ENCODE measurements at places on chromosomes 4 and X.
A peak's percentile ranks its signal among the peaks of the same experiment; 100 is the strongest.

DNA sequence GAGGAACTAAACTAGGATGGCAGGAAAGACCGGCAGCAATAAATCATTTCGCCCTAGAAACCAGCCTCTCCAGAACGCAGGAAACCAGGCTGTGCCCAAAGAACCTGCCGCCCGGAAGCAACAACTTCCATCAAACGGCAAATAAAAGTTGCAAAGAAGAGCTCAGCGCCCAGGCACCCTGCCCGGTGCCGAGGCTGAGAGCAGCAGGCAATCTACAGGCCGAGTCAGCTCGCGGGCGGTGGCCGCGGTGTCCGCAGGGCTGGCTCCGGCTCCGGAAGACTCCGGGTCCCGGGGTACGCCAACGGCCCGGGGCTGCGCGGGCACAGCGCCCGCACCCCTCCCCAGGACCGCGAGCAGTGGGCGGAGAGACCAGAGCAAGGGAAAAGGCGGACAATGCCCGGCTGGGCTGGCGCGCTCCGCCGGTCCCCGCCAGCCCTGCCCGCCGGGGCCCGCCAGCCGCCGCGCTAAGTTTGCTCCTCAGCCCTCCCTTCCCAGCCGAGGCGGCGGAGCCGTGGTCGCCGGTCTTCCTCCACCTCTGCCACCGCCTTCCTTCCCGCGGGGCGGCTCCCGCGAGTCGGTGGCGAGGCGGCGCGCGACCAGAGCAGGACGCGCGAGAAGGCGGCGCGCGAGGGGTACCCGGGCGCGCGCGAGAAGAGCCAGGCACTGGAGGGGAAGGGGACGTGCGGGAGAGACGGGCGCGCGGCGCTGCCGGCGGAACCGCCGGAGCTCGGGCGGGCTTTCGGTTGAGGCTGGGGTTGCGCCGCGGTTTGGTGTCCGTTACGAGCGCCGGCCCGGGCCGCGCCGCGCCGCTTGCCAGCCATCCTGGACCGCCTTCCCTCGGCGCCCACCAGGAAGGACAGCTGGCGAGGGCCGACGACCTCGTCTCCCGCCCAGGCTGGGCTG lies 733 bp downstream of the FRYL start:
- DNase-seq = peak; percentile 43

- peak; percentile 8 for DNase-seq
These were observed 1.9 kb downstream of the BCORL1 start for GRCh38 chrX:129984111-129984958.

- no peak for DNase-seq
These were observed 11.4 kb upstream of the MCUB start for GRCh38 chr4:109548655-109549054.

GRCh38 chr4:46979283-46979682 lies 14.1 kb downstream of the GABRA4 start:
- no peak for DNase-seq

GRCh38 chrX:38649221-38649620 lies 87.9 kb downstream of the TSPAN7 start:
- DNase-seq = no peak

DNA sequence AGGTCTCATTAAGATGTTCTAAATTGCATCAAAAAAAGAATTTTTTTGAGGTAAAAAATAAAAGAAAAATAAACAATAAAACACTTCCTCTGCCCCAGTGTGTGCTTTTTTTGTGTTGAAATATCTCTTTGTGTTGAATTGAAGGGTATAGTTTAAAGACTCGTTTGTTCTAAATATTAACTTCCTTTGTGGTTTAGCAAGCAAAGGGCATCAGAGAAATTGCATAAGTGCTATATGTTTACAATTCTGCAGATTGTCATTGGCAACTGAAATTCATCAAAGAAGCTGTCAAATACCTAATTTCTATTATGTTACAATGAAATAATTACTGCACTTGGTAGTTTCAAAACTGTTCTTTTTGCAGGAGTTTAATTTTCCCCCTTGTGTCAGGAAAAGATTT lies 260.5 kb downstream of the DKK2 start:
- DNase-seq = no peak

GRCh38 chrX:35380808-35381700 lies 417.1 kb upstream of the MAGEB16 start:
- DNase-seq = peak; percentile 0

DNA sequence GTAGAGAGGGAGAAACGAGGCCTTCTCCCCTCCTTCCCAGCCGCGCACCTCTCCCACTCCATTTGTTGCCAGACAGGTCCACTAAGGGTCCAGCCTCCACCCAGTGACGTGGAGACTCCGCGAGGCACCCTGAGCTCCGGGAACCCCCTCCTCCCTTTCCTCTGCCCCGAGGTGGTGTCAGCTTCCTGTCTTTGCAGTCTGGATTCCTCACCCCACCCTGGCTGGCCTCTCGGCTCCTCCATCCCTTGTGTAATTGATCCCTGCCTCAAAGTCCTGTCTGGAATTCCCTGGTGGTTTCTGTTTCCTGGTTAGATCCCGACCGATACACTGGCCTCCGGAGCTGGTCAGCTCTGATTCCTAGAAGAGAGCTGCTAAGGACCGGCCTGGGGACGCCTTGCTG lies 105.9 kb upstream of the SCOC start:
- no peak for DNase-seq

GRCh38 chrX:76657499-76657898 lies 230.0 kb downstream of the MAGEE1 start:
- no peak for DNase-seq

DNA sequence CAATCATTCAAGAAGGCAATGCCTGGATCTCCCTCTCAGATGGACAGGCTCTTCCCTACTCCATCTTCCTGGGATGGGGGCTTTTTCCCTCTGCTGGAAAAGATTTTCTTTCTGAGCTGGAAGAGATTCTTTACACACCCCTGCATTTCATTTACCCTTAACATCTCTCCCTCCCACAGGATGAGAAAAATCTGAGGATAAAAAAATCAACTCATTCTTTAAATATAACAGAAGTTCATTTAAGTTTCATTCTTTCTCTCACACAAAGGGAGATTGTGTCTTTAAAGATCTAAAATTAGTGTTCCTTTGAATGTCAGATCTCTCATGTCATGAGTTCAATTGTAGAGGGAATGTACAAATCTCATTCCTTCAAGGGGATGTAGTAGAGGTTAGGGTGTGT lies 109.0 kb downstream of the ZNF518B start:
- DNase-seq = no peak

GRCh38 chrX:30865015-30865414 lies 24.0 kb downstream of the TAB3 start:
- no peak for DNase-seq

DNA sequence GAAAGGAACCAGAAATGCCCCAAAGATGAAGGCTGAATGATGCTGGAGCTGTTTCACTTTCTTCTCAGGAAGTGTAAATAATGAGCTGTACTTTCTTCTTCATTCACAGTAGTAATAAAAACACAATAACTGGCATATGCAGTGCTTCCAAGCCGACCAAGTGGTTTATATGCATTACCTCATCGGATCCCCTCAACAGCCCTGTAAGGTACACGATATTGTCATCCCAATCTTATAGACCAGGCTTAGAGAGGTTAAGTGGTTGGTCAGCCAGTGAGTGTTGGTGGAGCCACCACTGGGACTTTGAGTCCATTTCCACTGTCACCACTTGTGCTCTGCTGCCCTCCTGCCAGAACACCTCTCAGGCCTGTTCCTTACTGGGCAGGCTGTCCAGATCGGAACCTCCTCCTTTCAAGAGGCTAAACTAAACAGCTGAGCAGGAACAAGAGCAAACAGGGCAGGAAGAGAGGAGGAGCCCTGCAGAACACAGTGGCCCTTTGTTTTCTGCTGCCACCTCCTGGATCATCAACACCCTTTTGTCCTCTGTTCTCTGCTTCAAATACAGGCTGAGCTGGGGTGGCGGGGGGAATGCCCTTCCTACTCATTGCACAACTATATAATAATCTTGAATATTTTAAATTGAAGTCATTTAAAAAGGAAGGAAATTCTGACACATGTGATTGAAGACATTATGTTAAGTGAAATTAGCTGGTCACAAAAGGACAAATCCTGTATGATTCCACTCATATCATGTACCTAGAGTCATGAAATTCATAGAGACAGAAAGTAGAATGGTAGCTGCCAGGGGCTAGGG lies 112.5 kb upstream of the ATP6AP2 start:
- no peak for DNase-seq

DNA sequence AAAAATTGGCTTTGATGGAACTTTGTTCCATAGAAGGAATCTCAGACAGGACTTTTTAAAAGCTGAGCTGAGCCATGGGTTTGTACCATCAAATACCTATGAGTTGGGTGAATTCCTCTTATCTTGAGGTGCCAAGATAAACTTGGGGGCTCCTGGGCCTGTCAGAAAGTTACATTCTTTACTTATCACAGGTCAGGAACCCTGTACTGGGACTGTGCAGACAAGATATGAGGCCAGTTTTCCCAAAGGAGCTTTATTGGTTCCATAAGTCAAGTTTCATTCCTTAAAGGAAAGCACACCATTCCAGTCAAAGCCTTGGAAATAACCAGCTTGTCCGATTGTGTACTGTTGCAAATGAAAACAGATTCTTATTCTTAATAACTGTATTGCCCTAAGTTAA lies 72.4 kb upstream of the PACRGL start:
- no peak for DNase-seq

- DNase-seq = no peak
These were observed 243.3 kb downstream of the ARAP2 start for GRCh38 chr4:36000941-36001557.

GRCh38 chr4:112881842-112882241 lies 167.6 kb upstream of the ANK2 start:
- DNase-seq = peak; percentile 36

DNA sequence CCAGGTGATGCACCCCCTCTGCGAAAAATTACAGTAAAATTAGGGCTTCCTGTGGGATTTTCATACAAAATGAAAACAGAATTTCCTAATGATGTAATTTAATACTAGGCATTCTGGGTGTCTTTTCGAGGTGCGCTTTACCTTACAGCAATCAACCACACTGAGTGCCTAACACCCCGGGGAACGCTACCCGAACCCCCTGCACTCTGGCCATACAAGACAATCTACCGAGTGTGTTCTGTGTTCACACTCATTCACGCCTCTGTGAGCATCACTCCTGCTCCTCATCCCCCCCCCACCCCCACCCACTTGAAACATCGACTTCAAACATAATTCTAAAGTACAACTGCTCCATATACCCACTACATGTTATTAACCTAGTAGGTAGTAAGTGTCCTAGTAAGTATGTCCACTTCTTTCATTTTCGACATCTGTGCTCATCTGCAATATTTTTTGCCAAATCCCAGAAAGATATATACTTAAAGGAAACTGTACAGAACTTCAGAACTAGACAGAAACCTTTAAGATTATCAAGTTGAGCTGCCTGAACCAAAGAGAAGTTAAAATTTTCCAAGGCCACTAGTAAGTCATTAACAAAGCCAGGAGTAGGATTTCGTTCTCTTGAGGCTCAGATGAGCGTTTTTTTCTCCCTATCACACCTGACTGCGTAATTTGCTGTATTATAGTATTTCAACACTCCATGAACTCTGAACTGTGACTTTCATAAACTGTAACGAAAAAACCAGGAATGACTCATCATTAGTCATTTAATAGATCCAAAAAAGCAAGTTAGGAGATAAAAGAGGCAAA lies 80.0 kb downstream of the FAT1 start:
- DNase-seq = no peak

DNA sequence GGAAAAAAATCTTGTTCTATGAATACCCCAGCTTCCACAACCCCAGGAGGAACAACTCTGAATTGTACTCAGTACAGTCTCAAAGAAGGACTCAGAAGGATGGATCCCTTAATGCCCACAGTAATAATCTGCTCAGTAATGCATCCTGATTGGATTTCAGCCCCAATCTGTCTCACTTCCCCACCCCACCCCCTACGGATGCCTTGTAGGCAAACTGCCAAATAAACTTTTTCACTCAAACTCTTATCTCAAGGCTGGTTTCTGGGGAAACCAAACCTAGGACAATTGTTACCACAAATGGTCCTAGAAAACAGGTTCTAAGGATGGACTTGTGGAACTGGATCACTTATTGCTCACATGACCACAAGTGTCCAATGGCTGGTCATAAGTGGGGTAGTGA lies 1021.8 kb upstream of the INTU start:
- DNase-seq = no peak

DNA sequence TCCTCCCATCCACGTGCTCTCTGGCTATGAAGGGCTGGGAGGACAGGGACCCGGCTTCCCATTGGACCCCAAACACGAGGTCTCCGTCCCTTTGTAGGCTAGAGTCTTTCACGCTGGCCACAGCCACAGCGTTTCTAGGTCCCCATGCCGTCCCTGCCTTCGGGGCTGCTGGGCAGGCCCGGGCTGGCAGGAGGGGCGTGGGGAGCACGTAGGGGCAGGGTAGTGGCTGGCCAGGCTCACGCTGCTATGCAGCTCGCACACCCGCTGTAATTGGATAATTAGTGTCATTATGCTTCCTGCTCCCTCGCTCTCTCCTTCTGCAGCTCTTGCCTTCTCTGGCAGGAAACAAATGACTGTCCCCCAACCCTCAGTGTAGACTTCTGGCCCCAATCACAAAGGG lies 9.8 kb downstream of the ATP2B3 start:
- no peak for DNase-seq

DNA sequence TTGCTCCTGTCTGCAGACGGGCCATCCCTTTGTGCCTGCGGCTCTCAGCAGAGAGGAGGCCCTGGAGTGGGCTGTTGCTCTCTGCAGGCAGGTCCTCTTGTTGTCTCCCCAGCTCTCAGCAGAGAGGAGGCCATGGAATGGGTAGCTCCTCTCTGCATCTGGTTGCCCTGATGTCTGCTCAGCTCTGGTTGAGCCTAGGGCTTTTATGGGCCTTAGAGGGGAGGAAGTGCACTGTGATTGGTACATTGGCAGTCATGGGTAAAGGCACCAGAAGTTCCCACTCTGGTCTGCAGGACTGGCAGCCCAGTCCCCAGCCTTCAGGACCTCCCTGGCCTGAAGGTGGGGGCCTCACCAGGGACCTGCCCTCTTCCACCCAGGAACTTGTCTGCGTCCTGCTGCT lies 21.5 kb downstream of the SPON2 start:
- DNase-seq = no peak

DNA sequence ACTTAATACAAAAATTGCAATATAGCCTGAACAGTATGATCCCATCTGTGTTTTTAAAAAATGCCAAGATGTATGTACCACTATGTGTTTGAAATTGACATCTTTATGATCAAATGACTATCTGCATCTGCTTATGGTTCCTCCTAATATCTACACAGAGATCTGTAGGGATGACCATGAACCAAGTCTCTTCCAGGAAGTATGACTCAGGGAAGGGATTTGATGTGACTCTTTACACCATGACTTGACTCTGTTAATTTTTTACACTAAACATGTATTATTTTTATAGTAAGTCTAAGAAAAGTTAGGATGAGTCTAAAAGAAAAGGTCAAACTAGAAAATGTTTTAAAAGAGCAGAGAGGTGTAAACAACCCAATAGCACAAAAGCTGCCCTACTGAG lies 164.0 kb downstream of the SH3KBP1 start:
- DNase-seq = no peak

- DNase-seq = no peak
These were observed 27.2 kb upstream of the SLC25A4 start for GRCh38 chr4:185115827-185116232.

GRCh38 chr4:174207367-174207766 lies 76.1 kb downstream of the FBXO8 start:
- DNase-seq = no peak

- no peak for DNase-seq
These were observed 15.1 kb downstream of the CBR4 start for GRCh38 chr4:168994958-168995357.
